Stomach (tissue), 19 donors: ENCODE measurements at places on chromosomes 6 and 20.
A peak's percentile ranks its signal among the peaks of the same experiment; 100 is the strongest.

DNA sequence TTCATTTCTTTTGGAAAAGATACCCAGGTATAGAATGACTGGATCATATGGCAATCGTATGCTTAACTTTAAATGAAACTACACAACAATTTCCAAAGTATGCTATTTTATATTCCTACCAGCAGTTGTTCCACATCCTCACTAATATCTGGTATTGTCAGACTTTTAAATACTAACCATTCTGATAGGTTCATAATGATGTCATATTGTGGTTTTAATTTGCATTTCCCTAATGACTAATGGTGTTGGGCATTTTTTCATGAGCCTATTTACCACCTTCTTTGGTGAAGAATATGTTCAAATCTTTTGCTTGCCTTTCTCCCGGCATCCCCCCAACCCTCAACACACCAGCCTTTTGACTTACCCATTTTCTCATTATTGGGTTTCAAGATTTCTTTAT, 96.2 kb upstream of the HMGN3 start:
- no peak for DNase-seq

DNA sequence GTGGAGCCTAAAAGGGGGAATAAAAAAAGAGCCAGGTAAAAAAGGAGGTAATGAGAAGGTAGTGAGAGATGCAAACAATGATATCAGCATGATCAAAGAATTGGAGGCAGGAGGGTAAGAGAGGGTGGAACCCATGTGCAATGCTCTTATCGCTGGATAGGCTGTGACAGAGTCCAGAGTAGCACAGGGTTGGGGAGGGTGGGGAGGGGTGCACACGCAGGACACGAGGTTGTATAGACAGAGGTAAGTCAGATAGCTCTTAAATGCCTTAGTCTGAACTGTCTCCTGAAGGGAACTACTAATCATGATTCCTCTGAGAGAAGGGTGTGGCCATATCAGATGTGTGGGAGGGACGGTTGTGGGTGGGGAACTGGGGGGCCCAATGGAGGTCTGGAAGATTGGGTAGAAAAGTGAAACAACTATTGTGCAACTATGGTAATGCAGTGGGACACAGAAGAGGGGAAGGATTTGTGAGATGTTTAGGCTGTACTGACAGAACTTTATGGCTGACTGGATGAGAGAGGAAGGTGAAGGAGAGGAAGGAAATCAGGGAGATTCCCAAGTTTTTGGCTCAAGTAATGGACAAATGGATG, 354.8 kb downstream of the BTBD9 start:
- DNase-seq, result no peak

DNA sequence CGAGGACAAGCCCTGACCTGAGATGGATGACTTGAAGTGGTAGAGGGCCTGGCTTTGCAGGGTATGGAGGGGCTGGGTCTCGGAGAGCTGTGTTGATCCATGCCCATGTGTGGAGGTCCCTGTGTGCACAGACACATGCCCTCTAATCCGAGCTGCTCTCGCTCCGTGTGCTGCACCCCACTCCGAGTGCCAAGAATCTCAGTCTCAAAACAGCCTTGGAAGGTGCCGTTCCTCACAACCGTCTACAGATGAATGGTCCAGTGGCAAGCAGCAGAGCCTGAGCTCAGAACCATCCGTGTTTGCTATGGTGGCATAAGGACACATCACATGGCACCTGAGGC, 92.4 kb downstream of the RAMACL start:
- DNase-seq, result no peak

DNA sequence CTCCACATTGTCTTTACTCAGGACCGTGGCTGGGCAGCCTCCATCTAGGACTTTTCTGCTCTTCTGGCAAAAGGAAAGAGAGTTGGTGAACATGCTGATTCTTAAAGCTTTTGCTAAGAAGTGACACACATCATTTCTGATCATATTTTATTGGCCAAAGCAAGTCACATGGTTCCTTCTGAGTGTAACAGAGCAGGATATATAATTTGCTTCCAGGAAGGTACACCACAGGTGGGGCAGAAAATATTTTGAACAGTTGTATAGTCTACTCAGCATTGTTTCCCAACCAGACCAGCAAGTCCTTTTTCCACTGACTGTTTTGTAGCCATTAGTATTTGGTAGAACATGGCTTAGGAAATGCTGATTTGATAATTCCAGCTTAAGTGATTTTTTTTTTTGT, 73.5 kb downstream of the AKAP7 start:
- DNase-seq, result no peak

DNA sequence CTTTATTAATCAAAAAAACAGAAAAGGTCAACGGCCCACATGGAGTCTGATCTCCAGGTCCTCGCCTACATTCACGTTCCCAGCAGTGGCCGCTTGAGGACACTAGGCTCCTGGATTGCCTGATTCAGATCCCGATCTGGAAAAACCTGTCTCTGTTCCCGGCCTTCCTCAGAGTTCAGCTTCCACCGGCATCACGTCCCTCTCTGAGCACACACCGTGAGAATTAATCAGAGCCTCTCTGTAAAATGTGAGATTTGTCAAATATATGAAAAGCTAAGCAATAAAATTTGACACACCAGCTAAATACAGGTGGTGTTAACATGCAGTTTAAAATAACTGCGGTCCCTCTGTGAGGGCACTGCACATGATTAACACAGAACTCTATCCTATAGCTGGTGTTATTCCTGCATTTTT, 122.8 kb upstream of the COL21A1 start:
- DNase-seq, result peak; percentile 88

GRCh38 chr6:29295181-29295585, 6.3 kb upstream of the OR14J1 start:
- no peak for DNase-seq

DNA sequence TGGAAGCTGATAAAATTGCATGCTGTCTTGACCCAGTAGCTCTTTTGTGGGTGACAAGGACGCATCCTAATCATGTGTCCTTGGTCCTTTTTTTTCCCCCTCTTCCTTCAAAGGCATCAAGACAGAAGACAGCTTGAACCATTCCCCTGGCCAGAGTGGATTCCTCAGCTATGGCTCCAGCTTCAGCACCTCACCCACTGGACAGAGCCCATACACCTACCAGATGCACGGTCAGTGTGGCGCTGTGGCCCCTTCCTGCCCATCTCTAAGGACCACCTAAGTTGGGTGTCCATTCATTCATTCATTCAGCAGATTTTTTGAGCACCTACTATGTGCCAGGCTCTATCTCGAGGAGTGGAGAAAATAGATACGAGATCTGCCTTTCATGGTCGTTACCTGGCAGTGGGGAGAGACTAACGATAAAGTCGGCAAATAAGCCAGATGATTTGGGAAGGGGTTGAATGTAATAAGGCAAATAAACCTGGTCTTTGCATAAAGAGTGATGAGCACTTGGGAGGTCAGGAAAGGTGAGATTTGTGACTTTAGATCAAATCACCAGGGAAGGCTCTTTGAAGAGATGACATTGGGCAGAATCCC, 121.5 kb downstream of the EYA2 start:
- no peak for DNase-seq

- DNase-seq, result no peak
Measured at GRCh38 chr20:51042064-51042463, 19.2 kb upstream of the KCNG1 start.

DNA sequence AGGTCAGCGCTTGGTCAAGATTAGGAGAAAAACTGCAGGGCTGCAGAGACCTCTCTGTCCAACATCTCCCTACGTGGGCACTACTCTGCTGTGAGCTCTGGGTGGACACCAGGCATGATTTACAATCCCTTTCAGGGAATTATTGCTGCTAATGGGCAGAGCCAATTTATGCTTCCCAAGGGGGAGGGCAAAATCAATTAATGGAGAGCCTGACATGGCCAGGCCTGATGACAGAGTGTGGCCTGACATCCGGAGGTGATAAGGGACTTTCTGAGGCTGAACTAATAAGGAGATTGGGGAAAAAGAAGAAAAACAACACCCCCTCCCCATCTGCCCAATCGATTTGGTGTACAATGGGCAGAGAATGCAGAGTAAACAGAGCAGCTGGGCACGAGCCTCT, 5.0 kb upstream of the KCNK16 start:
- DNase-seq, result no peak

DNA sequence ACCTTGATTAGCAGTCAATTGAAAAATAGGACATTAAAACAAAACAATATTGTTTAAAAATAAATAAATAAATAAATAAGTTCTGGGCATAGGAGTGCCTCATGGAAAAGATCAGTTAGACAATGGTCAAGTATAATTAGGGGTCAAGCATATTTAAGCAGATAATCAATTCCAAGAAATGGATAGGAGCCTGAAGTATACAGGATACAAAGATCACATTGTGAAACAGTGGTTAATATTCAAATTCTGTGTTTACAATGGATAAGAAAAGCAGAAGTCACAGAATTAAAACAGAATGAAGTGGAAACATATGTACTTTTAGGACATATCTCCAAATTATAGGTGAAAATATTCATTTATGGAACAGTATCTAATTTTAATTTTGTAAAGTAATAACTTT, 1028.6 kb upstream of the CITED2 start:
- no peak for DNase-seq

- no peak for DNase-seq
Measured at GRCh38 chr20:61303675-61304074, 51.6 kb downstream of the CDH4 start.

GRCh38 chr6:20167601-20168000, 44.7 kb downstream of the MBOAT1 start:
- no peak for DNase-seq

DNA sequence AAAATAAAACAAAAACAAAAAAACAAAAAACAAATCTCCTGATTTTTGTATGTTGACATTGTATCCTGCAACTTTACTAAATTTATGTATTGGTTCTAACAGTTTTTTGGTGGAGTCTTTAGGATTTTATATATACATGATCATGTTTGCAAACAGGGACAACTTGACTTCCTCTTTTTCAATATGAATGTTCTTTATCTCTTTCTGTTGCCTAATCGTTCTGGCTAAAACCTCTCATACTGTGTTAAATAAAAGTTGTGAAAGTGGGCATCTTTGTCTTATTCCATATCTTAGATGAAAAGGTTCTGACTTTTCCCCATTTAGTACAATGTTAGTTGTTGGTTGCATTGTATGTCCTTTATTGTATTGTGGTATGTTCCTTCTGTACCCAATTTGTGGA, 261.7 kb upstream of the NOX3 start:
- no peak for DNase-seq

DNA sequence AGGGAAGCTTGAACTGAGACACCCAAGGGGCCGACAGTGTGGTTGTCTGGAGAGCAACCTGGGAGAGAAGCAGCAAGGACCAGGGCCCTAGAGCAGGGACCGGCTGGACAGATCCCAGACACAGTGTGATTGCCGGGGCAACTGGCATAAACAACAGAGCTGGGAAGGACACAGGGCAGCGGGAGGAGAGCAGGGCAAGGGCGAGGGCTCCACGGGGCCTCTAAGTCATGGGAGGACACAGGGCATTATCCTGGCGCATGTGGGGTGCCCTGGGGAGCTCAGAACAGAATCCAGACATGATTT, 31.1 kb upstream of the CCR6 start:
- no peak for DNase-seq

DNA sequence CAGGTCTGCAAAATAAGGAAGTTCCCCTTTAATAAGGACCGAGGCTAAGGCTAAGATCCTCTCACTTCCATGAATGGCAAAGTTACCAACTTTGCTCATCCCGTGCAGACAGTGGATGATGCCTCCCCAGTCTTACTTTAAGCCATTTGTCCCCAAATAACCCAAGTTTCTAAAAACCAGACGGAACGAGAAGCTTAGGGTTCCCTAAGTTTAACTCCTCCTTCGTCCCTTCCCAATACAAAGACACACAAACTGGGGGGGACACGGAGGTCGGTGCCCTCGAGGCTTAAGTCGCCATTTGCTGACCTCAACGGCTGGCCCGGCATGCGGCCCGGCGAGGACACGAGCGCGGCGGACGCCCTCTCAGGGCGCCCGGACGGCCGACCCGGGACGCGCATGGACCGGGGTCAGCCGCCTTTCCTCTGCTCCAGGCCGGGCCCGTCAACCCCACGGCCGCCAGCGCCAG, 527 bp downstream of the FBXO30 start:
- DNase-seq, result no peak

DNA sequence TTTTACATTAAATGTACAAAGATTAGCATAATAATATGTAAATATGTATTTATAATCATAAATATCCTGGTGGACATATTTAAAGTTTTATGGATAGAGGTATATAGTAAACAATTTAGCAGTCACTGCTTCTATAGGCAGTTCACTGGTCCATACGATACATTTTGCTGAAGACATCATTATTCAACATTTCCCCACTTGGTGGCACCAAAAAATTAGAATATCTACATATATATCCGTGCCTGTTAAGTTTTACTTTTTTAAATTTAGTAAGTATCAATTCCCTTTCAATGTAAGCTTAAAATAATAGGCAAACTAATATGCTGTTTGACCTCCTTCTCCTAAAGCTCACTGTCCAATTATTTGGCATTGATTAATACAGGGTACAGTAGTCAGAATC, 64.2 kb downstream of the LMBRD1 start:
- DNase-seq, result no peak

DNA sequence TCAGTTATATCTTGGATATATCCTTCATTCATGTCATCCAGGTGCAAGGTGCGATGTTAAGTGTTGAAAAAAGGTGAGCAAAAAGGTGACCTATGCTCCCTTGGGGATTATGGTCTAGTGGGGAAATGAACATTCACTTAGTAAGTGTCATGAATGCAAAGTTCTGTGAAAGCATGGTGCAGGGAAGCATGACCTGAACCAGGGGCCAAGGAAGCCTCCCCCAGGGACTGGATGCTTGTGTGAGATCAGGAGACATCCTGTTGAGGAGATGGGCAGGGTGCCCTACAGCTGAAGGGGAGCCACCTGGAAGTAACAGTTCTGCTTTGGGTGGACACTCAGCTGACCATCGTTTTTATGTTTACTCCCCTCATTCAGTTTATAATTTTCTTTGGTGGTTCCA, 179.5 kb downstream of the SYNDIG1 start:
- no peak for DNase-seq

DNA sequence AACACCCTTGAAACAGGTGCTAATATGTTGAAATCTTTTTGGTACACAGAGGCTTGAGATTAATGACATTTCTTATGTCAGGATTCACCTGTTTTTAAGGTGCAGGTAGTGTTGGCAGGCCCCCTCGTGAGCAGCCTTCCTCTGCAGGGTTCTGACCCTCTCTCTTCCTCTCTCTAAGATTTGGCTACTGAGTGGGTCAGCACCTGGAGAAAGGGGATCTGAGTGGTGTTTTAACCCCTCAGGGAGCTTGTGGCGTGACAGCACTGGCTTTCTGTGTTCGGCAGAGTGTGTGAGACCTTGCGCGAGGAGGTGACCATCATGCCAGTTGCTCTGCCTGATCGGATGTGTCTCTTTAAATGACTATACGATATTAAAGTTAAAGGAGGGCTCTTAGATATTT, 37.1 kb downstream of the HIVEP1 start:
- no peak for DNase-seq
